C1 segment of cervical spinal cord (tissue), 14 donors: ENCODE measurements at places on chromosomes 2 and 18.

GRCh38 chr2:232982926-232983668 lies 30.0 kb downstream of the NGEF start:
- no peak for DNase-seq

DNA sequence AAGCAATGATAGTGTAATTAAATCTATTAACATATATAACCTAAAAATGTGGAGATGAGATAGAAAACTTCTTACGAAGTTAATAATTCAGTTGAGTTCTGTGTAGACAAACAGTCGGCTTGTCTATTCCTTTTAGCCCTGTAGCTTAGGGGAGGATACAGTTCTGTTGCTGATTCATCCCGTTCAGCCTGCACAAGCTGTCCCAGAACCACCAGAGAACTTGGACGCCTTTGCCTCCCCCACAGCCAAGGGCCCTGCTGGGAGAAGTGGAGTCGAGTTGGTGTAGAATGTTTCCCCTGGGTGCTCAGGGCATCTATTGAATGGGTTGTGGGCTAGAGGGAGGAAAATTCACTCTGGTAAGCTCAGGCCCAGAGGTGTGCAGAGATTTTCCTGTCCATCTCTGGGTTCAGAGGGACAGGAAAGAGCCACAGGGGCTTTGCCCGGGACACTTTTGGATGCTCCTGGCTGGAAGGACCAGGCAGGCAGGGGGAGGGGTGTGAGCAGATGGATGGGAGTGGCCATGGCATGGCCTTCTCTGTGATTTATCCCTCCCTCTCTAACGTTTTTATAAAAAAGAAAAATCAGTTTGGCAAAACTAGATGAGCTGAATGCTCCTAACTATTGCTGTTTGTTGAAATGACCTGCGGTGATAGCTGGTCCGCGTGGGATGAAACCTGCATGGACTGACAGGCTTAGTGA lies 42.8 kb upstream of the GALR1 start:
- DNase-seq: peak; percentile 11

DNA sequence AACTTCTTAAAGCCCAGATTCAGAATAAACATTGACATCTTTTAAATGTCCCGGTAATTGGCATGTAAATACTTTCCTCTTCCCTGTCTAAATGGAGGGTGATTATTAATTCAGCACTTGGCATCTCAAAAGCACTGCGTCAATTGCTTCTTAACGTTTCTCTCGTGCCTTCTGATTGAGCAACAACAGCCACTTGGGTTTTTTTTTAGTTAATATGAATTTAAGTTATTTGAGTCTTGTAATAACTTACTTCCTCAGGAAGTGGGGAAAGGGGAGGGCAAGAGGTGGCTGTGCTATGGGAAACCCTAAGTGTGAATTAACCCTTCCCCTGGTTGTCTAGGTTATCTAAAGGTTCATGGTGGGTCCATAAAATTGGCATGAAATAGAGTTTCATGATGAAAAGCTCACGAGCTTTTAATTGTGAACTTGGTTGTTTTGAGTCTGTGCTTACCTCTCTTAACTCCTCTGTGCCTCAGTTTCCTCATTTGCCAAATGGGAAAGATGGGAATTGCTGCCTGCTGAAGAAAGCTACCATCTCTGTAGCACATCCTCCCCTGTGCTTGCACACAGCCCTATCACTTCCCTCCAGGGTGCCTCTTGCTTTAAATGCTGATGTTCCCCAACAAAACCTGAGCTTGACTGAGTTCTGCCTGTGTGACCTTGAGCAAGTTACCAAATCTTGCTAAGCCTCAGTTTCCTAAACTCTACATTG lies 126.3 kb upstream of the BCL2L11 start:
- no peak for DNase-seq

GRCh38 chr18:78238404-78239089 lies 741.1 kb upstream of the SALL3 start:
- DNase-seq: no peak

- no peak for DNase-seq
Measured at GRCh38 chr18:23391156-23391555, 61.9 kb upstream of the RIOK3 start.

DNA sequence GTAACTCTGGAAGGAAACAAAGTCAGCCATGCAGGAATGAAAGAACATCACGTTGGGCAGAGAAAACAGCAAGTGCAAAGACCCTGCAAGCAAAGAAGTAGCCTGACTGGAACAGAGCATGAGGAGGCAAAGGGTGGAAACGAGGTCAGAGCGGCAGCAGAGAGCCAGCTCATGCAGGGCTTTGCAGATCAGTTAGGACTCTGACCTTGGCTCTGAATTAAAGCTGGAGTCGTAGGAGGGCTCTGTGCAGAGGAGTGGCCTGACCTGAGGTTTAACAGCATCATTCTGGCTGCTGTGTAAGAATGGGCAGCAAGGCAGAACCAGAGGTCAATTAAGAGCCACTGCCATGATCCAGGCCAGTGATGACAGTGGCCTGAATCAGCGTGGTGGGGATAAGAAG lies 220.7 kb downstream of the PRKCE start:
- DNase-seq: no peak

DNA sequence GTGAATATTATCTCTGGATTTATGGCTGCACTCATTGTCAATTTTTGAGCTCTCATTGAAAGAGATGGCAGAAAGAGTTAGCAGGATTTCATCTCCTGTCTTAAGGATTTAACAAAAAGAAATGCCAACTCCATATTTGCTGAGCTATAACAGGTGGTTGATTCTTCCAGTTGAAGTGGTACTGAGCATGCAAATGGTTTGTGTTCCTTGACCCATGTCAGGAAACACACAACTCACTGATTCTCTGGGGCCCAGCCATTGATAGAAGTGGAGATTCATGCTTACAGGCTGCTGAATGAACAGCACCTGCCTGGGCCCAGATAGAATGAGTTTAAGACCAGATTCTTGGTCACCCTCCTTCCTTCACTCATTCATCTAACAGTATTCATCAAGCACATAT lies 128.8 kb downstream of the CERS6 start:
- no peak for DNase-seq

GRCh38 chr18:7333025-7333562 lies 102.2 kb downstream of the LRRC30 start:
- no peak for DNase-seq

- no peak for DNase-seq
Measured at GRCh38 chr18:22503803-22504202, 86.1 kb upstream of the CTAGE1 start.

DNA sequence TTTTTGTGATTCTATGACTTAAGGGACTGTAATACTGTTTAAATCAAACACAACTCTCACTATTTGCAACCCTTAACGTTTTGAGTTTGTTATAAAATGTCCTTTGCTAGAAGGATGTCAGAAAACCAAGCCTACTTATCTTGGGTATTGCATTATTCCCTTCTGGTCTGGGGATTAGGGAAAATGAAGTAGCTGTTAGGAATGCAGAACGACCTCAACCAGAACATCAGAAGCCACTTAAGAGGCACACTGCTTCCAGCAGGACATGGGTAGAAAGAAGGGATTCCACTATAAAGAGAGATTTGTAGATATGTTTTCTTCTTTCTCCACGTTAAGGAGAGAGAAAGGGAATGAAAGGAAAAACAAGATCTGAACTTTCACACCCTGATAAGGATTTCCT lies 101.2 kb downstream of the SETBP1 start:
- DNase-seq: no peak

- DNase-seq: no peak
Measured at GRCh38 chr2:38516526-38516925, 86.2 kb downstream of the HNRNPLL start.

- DNase-seq: no peak
Measured at GRCh38 chr2:71713581-71714580, 260.5 kb downstream of the DYSF start.

DNA sequence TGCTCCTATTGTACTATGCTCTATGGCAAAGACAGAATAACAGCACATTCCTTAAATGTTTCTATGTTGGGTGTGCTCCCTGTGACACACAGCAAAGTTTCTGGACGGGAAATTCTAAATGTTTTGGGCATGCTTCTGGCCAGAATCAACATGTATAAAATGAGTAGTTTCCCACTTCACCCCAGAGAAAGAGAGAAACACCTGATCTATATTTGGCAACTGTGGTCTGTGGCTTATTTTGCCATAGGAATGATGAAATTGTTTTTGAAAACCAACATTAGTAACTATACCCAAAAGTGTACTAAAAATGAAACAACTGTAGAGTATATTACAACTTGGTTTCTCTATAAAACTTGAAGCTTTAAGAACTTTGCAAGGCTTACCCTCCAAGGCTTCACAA lies 89.1 kb downstream of the RAD51AP2 start:
- no peak for DNase-seq

DNA sequence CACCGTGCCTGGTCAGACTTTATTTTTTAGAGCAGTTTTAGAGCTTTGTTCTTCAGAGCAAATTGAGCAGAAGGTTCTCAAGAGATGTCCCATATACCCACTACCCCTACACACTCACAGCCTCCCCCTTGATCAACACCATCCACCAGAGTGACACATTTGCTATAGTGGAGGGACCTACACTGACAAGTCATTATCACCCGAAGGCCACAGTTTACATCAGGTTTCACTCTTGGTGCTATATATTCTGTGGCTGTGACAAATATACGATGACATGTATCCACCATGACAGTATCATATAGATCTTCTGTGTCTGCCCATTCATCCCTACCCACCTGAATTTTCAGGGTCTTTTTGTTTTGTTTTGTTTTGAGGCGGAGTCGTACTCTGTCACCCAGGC lies 15.4 kb upstream of the ATP6V1C2 start:
- DNase-seq: no peak

GRCh38 chr2:96730212-96730611 lies 9.7 kb downstream of the LMAN2L start:
- DNase-seq: no peak

- DNase-seq: no peak
Measured at GRCh38 chr2:78034706-78035105, 512.5 kb upstream of the LRRTM4 start.

GRCh38 chr2:33763671-33764310 lies 164.7 kb upstream of the FAM98A start:
- no peak for DNase-seq

- no peak for DNase-seq
Measured at GRCh38 chr2:197890168-197890567, 85.8 kb downstream of the PLCL1 start.

DNA sequence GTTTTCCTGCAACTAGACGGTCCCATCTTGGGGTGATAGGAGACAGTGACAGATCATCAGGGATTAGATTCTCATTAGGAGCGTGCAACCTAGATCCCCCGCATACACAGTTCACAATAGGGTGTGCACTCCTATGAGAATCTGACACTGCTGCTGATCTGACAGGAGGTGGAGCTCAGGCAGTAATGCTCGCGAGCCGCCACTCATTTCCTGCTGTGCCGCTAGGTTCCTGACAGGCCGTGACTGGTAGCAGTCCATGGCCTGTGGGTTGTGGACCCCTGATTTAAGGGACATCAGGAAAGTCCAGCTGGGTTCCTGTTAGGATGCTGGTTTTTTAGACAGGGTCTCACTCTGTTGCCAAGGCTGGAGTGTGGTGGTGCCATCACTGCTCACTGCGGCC lies 48.7 kb downstream of the PTPRM start:
- no peak for DNase-seq

DNA sequence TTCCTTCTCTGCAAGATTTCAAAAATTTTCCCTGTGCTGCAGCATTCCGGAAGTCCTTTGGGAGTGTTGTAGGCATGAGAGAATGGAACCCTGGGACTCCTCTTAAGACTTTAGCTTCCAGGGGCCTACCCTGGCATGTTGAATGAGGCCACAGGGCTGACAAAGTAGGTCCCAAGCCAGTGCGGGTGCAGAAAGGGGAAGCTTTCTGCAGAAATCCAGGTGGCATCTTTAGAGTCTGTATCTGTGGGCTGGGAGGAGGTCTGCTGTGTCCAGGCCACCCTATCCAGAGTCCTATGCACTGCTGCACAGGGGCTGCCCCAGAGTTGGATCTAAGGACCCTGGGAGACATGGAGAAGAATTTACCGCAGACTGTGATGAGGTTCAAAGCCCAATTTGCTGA lies 1.9 kb upstream of the SIX2 start:
- DNase-seq: no peak
